Stimulated activated CD4-positive, alpha-beta T cell treated with anti-CD3 and anti-CD28 coated beads, Interleukin-12 subunit alpha, Interleukin-12 subunit beta, amount 100 ng/mL, for 4 hours (primary cell): ENCODE measurements at places on chromosomes 16 and 17.

- DNase-seq, result no peak
Measured at GRCh38 chr16:19840524-19841110, 44.0 kb downstream of the GPRC5B start.

GRCh38 chr16:50844840-50845239 lies 103.0 kb downstream of the CYLD start:
- DNase-seq, result no peak

DNA sequence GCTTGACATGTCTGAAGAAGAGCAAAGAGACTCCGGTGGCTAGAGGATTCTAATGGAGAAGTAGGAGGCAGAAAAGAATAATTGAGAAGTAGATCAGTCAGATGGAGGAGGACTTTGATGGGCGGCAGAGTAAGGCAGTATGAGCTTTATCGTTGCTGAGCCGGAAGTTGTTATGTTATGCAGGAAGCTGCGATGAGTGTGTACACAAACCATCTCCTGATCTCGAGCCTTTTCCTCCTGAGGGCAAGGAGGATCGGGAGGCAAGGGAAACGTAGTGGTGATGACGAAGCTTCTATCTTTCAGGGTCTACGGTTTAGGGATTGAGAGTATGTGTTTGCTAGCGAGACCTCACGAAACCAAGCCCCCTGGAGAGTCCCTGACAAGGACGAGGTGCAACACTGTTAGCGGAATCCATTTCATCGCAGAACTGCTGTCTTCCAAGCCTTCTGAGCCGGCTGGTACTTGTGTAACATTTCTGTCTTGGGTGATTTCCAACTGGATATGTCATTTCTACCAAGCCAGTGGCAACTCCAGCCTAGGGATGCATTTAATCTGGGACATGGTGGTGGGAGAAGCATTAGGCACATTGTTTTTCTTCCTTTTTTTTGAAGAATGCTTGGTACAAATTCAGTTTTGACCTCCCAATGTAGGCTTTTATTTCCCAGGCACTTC lies 45.5 kb downstream of the RBFOX1 start:
- DNase-seq, result no peak

DNA sequence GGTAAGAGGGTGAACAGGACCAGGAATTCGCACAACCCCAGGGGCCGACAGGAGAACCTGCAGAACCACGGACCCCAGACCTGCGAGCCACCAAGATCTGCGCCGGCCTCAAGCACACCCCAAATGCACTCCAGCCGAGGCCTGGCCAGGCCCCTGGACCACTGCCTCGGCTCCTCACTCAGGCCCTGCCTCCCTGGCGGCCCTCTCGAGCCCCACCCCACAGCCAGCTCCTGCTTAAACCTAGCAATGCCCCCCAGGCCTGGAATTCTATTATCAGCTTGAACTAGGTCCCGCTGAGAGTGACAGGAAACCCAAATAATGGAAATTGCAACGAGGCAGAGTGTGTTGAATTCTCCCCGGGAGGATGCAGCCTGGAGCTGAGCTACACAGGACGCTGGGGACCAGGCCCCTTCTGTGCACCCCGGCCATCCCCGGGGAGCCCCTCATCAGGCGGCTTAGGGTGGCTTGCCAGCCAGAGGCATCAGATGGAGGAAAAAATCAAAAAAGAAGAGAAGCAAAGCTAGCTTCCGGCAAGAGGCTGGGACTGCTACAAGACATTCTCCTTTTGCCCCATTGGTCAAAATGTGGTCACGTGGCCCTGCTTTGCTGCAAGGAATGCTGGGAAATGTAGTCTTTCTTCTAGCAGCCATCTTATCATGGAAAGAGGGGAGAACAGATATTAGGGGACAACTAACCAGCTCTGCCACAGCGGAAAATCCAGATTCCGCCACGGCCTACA lies 2.4 kb upstream of the ENPP7 start:
- DNase-seq, result peak; percentile 69

GRCh38 chr16:28532940-28533647 lies 5.7 kb downstream of the NUPR1 start:
- no peak for DNase-seq

DNA sequence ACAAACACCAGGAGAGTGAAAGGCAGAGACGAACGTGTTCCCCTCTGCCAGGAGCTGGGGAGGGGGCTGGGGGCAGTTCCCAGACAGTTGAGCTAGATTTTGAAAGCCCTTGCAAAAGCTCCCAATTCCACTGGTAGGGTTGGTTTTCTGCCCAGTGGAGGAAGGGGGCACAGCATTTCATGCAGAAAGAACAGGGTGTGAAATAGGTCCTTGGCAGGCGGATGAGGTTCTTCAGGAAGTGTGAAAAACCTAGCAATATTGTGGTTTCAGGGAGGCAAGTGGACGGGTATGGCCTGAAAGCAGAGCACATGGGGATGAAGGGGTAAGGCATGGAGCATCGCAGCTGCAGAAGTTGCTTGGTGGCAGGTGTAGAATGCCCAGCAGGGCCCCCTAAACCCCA lies 248.3 kb downstream of the KATNIP start:
- no peak for DNase-seq

DNA sequence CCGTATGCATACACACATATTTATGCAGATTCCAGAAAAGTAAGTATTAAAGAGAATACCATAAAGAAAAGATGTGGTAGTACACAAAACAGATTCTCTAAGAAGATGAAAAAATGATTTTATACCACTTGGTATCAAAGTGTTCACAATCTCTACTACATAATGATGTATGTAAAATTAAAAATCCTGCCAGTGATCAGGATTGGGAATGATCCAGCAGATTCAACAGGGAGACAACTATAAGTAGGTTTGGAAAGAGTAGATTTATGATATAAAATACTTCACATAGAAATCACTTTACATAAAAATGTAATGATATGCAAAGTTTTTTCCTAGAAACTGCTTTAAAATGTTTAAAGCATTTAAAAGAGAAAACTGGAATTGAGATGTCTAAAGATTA lies 447.0 kb downstream of the CNTNAP4 start:
- no peak for DNase-seq

GRCh38 chr17:45828582-45829133 lies 16.0 kb upstream of the SPPL2C start:
- DNase-seq, result no peak

DNA sequence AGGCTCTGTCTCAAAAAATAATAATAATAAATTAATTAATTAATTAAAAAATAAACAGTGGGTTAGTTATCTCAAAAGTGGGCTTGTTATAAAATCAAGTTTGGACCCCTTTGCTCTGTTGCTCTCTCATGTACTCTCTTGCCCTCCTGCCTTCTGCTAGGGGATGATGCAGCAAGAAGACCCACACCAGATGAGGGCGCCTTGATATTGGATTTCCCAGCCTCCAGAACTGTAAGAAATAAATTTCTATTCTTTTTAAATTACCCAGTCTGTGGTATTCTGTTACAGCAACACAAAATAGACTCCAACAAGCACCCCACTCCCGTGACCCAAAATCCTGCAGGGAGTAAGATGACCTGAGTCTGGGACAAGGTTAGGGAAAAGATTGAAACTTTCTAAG lies 2.1 kb upstream of the ZNF652 start:
- DNase-seq, result no peak

GRCh38 chr17:32917081-32917480 lies 10.9 kb upstream of the TMEM98 start:
- DNase-seq, result no peak

DNA sequence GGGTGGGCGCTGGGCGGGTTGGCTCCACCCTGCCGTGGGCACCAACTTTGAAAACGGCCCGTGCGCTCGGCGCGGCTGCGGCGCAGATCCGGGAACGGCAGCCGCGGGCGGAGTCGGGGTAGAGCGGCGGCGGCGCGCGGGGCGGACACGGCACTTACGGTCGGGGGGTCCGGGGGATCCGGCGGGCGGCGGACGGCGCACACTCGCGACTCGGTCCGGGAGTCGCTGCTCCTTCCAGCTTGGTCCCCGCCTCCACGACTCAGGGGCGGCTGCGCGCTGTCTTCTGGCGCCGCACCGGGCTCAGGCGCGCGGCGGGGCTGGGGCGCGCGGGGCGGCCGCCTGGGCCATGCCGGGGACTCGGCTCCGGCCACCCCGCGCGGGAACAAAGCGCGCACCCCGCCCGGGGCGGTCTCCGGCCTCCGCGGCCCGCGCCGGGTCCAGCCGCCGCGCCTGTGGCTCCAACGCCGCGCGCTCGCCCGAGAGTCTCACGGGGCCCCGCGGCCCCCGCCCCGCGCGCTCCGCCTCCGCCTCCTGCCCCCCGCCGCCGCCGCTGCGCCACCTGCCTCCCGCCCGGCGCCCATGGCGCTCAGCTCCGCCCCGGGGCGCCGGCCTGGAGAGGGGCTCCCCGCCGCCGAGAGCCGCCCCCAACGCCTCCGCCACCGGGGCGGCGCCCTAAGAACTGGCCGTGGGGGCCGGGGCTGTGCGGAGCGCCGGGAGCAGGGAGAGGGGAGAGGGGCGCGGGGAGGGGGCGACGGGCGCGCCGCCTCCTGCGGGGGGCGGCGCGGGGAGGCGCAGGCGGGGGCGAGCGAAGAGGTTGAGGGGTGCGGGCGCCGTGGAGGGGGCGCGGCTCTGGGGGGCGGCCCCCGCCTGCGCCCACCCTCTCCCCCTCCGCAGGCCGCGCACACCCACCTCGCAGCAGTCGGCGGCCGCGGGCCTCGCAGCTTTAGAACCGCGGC lies 35.9 kb downstream of the CBFA2T3 start:
- DNase-seq, result no peak

DNA sequence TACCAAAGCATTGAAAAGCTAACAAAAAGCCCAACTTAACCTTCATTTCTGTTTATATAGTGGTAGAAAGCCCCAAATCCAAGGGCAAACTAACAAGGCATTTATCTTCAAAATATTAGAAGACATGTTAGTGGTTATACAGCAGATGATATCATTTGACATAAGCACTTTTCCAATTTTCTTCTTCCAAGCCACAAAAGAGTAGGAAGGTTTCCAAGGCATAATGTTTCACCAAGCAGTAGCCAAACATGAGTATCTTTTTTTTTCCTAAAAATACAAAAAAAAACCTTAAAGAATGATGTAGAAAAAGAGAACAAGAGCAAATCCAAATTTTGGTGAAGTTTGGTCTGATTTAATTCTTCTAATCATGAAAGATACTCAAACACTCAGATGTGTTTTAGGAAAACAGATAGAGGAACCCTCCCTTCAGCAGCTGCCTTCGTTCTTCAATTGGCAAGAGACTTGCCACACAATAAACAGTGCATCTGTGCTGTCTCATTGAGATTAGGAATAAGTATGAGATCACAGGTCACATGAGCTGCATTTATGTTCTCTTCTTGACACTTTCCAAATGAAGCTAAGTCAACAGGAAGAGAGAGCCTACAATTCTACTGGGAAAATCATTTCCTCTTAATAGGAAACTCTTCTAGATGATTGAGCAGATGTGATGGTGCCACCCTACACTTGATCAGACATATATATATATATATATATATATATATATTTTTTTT lies 106.7 kb downstream of the TTC19 start:
- DNase-seq, result no peak

DNA sequence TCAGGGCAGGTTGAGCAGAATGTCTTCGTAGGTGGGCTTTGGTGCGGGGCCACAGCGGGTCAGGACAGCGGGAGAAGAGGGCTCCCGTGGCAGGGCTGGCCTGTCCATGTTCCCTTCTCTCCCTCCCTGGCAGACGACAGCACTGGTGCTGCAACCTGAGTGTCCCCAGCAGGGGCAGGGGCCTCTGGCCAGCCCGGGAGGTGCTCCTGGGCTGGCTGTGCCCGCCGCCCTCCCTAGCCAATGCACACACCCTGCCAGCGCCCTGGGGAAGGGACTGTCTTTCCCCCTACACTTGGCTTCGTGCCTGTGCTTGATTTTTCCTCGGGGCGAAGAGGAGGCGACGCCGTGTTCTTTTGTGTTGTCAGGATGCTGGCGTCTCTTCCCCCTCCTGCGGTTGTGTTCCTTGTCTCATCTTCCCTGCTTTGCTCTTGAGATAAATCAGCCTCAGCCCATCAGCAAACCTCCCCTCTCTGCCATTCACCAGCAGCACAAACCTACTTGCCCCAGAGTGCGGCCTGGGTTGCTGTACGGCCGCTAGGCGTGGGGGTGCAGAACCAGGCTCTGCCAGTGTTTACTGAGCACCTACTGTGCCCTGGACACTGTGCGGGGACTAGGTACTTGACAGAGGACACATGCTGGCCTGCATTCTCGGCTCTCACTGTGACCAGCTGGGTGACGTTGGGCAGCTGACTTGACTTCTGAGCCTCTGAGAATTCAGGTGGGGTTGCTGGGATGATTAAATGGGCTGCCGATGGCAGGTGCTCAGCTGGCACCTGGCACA lies 237.3 kb upstream of the CIBAR2 start:
- no peak for DNase-seq

- DNase-seq, result no peak
Measured at GRCh38 chr16:78516006-78516736, 416.7 kb downstream of the WWOX start.

GRCh38 chr17:78159575-78160158 lies 8.7 kb upstream of the SYNGR2 start:
- DNase-seq, result no peak

DNA sequence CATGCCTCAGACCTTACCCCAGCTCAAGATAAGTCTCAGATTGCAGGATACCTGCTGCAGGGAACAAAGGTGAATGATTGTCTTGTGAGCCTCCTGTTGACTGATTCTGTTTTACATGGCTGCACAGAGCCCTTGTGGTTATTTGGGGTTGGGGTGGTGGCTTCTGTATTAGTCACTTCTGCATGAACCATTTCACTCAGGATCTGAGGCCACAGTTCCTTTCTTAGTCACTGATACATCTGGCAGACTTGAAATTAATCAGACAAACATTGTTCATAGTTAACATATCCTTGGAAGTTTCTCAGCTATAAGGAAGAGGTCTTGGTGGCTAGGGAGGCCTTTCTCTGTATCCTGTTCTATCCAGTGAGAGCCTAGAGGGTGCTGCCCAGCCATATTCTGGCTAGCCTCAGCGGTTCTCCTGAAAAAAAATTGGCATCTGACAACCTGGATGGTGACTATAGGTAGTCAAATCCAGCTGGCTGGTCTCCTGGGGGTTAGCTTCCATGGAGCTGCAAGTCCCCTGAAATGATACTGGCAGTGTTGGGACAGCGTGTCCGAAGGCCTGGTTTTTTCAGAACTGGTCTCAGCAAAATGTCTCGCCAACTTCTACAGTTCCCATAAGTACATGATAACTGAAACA lies 8.4 kb upstream of the PLK1 start:
- no peak for DNase-seq
